ENCODE measurements at places on chromosomes 13 and 19. TPM values are rescaled to one million over a fixed set of nuclear protein-coding genes. Genes with fewer than 3 reads are reported as not detected.

Gene DLEU7
- total RNA-seq: 0.17 TPM

Gene KIRREL2
- not detected for total RNA-seq

Gene PEAK3
- total RNA-seq: 0.09 TPM

Gene KCNC3
- total RNA-seq: 1.4 TPM

Gene ZNF234
- total RNA-seq: 5.2 TPM

Gene JSRP1
- 0.25 TPM for total RNA-seq

Gene PRR20A
- total RNA-seq: not detected

Gene MBD3L3
- total RNA-seq: not detected

Gene TFDP1
- 17.7 TPM for total RNA-seq

Gene KLK14
- total RNA-seq: not detected

Gene LPAR6
- total RNA-seq: 12.4 TPM

Gene GSX1
- total RNA-seq: not detected

Gene NRTN
- total RNA-seq: 3.7 TPM

Gene ONECUT3
- not detected for total RNA-seq

Gene CEACAM19
- 0.75 TPM for total RNA-seq

Gene SNRNP70
- total RNA-seq: 118 TPM

Gene KLHL26
- total RNA-seq: 5.9 TPM

Gene SMIM24
- 2.8 TPM for total RNA-seq

Gene PCDH20
- 0.33 TPM for total RNA-seq

Gene MISP
- 0.08 TPM for total RNA-seq

Gene NPAS1
- not detected for total RNA-seq

Gene DCT
- 0.08 TPM for total RNA-seq

Gene MEIOSIN
- total RNA-seq: not detected

Gene CRB3
- 23.5 TPM for total RNA-seq

Gene SCAMP4
- 16.4 TPM for total RNA-seq

Gene IFNL1
- not detected for total RNA-seq

Gene CADM4
- total RNA-seq: 2.8 TPM

Gene TSPAN16
- not detected for total RNA-seq

Gene YJEFN3
- 0.19 TPM for total RNA-seq

Gene MAMSTR
- total RNA-seq: 0.09 TPM

Gene TPGS1
- total RNA-seq: 15.5 TPM

Gene PSG3
- not detected for total RNA-seq

Gene NUFIP1
- total RNA-seq: 1.9 TPM

Gene SOX1
- total RNA-seq: not detected

Gene NAPSA
- 0.28 TPM for total RNA-seq

Gene ZNF429
- total RNA-seq: 10.1 TPM

Gene CDK8
- total RNA-seq: 10.8 TPM
